Muscle of leg (tissue), 16 donors: ENCODE measurements at places on chromosomes 16 and 17.

DNA sequence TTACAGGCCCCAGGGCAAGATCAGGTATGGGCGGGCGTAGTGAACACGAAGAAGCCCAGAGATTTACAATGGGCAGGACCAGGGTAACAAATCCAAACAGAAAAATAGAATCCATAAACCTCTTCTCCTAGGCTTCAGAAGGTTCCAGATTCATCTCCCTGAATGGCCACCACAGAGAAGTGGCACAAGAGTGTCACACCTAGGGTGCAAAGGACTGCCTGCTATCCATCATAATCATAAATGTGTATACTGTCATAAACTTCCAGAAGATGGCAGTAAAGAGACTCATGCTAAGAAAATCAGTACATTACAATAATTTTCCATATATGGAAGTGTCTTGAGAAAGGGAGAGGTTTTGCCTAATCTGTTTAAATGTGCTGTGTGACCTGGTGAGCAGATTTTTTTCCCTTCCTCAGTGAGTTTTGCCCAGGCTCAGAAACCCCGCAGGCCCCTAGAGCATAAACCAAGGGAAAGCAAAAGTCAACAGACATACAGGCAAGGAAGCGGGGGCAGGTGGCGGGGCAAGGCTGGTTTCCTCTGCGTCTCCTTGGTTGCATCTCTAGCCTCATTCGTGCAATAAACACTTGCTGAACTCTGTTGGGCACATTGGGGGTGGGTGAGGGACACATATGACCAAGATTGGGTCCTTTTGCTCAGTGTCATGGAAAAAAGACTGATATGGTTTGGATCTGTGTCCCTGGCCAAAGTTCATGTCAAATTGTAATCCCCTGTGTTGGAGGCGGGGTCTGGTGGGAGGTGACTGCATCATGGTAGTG, 92.0 kb upstream of the CDH5 start:
- H3K4me3 ChIP-seq: no peak overlapping the region
- H3K27me3 ChIP-seq: peaks cover 9% of the 10 kb centered on the region
- H3K27ac ChIP-seq: no peak overlapping the region
- peaks cover 9% of the 10 kb centered on the region for H3K4me1 ChIP-seq

GRCh38 chr16:456891-457483, 31.5 kb downstream of the RAB11FIP3 start:
- H3K27ac ChIP-seq: peak overlapping the region; percentile 77
- no peaks in the 10 kb centered on the region for H3K27me3 ChIP-seq
- H3K4me3 ChIP-seq: no peak overlapping the region
- H3K36me3 ChIP-seq: peaks cover 7% of the 10 kb centered on the region

DNA sequence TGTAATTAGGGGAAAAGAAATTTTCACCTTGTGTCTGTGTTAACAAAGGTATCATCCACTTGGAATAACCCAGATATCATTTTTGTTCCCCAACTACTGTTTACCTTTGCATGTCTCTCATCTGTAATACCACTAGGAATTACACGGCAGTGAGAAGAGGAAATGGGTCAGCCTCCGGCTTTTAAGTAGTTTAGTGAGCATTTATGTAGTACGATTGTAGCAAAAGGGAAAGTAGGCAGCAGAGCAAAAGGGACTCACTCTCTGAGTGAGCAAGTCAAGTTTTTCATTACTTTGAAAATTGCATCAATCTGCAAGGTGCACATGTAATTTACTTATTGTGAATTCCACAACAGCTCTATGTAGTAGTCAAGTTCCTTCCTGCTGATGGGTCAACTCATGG, 11.2 kb downstream of the PHF12 start:
- H3K4me3 ChIP-seq: no peak overlapping the region
- no peak for DNase-seq
- no peak overlapping the region for H3K27ac ChIP-seq
- no peaks in the 10 kb centered on the region for H3K27me3 ChIP-seq

DNA sequence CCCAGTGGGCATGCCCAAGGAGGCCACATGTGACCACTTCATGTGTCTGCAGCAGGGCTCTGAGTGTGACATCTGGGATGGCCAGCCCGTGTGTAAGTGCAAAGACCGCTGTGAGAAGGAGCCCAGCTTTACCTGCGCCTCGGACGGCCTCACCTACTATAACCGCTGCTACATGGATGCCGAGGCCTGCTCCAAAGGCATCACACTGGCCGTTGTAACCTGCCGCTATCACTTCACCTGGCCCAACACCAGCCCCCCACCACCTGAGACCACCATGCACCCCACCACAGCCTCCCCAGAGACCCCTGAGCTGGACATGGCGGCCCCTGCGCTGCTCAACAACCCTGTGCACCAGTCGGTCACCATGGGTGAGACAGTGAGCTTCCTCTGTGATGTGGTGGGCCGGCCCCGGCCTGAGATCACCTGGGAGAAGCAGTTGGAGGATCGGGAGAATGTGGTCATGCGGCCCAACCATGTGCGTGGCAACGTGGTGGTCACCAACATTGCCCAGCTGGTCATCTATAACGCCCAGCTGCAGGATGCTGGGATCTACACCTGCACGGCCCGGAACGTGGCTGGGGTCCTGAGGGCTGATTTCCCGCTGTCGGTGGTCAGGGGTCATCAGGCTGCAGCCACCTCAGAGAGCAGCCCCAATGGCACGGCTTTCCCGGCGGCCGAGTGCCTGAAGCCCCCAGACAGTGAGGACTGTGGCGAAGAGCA, 4.4 kb downstream of the WFIKKN2 start:
- H3K4me1 ChIP-seq: peaks cover 27% of the 10 kb centered on the region
- peaks cover 7% of the 10 kb centered on the region for H3K27me3 ChIP-seq
- no peaks in the 10 kb centered on the region for H3K36me3 ChIP-seq
- no peak overlapping the region for H3K27ac ChIP-seq
- no peak for DNase-seq

GRCh38 chr17:13099089-13099735, 81.4 kb upstream of the ELAC2 start:
- H3K4me3 ChIP-seq: no peak overlapping the region
- no peaks in the 10 kb centered on the region for H3K4me1 ChIP-seq
- no peak for DNase-seq
- H3K27me3 ChIP-seq: no peaks in the 10 kb centered on the region
- H3K27ac ChIP-seq: no peak overlapping the region
- no peaks in the 10 kb centered on the region for H3K36me3 ChIP-seq
